ENCODE measurements at places on chromosomes 1 and 21.

DNA sequence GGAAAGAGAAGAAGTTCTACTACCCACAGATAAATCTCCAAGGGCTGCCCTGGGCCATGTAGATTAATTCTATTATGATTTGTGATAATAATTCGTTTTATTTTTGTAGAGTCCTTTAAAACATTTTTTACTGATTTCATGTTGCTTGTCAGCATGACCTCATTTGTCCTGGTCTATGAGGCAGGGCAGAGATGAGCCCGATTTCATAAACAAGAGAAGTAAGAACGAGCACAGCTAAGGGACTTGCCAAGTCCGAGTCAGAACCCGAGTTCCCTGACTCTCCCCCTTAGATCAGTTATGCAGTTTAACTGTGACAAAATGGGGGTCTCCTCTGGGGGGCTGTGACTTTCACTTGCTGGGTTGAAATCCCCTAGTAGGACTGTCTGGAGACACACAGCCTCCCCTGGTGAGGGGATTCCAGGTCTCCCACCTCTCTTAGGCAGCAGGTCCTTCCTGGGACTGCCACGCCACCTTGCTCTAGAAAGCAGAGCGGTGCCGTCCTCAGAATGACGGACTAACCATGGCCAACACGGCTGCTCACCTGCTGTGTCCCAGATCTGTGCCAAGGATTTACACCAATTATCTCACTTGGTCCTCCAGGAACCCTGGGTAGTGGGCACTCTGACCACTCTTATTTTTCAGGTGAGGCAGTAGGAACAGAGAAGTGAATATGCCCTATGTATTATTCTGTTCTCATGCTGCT lies 31.0 kb upstream of the SOX13 start:
- no peak for DNase-seq

DNA sequence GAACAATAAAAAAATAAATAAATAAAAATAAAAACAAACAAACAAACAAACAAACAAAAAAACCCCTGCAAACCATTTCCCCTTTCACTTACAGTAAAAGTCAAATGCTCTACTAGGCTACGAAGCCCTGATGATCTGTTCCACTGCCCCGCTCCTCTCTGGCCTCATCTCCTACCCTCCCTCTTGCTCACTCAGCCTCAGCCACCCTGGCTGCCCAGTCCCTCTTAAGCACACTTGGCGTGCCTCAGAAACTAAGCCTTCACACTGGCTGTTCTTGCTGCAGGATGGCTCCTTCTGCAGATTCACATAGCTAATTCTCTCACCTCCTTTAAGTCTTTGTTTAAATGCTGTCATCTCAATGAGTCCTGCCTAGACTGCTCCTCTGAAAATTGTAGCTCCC lies 30.8 kb upstream of the UHMK1 start:
- no peak for DNase-seq

DNA sequence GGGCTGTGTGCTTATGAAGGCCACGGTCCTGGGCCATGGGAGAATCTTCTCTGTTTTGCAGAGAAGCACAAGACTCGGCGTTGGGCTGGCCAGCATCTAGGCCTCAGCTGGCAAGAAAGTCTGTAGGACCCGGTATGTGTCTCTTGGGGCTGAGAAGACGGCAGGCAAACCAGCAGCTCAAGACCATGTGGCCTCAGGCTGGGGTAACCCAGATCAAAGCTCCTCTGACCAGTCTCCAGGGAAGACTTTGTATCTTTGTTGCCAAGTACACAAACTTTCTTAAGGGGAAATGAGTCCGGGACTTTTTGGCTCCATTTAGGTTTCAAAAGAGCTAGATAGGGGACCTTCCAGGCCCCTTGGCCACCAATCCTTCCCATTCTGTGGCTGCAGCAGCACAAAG lies 60.1 kb downstream of the PTP4A2 start:
- DNase-seq: no peak

- DNase-seq: no peak
These were observed 52.5 kb downstream of the DISC1 start for GRCh38 chr1:231679109-231679508.

GRCh38 chr1:201488830-201489589 lies 17.9 kb downstream of the CSRP1 start:
- no peak for DNase-seq

- DNase-seq: peak; percentile 73
These were observed 604 bp downstream of the FGR start for GRCh38 chr1:27634177-27634984.

GRCh38 chr1:113684153-113684541 lies 75.1 kb downstream of the PHTF1 start:
- no peak for DNase-seq

DNA sequence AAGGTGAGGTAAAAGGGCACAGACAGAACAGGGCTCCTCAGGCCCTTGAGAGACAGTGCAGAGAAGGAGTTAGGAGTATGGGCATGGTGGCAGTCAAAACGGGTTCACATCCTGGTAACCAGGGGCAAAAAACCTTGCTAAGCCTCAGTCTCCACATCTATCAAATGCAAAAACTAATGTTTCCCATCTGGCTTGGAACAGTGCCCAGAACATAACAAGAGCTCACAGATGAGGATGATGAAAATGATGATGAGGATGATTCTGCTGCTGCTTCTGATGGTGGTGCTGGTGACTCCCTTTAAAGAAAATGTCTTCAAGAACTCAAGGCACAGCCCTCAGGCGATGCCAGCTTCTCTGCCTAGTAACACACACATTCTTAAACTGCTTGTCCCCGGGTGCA lies 24.1 kb downstream of the HHIPL2 start:
- no peak for DNase-seq

- no peak for DNase-seq
These were observed 76.3 kb downstream of the MEGF6 start for GRCh38 chr1:3534803-3535637.

- no peak for DNase-seq
These were observed 430.9 kb upstream of the ADGRL2 start for GRCh38 chr1:81369833-81370232.

DNA sequence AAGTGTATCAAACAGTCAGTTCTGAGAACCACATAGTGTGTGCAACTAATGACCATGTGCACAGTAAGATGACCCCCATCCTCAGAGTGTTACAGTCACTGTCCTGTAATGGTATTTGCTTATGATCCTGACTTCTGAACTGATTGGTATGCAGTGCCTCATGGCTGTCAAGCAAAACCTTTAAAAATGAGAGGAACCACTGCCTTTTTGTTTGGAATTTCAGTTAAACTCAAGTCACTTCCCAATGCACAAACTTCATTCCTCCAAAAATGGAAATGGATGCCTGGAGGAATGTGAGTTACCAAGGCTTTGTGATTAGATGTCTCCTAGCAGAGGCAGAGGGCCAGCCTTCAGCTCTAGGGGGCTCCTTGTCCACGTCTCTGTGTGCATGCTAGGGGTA lies 10.5 kb downstream of the C1orf198 start:
- no peak for DNase-seq

DNA sequence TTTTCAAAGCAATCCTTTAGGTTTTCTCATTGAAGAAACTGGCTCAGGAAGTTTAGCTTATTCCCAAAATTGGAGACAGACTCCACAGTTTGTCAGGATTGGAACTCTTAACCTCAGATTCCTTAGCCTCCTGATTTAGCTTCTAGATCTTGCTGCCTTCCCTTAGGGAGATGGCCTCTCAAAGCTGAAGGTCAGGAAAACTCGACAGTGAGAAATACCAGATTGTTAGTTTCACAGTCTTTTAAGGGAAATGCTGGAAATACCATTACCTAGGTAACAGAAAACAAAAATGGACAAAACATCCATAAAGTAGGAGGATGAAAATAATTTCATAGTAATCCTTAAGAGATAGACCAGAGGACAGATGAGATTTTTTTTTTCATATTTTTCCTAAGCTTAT lies 7.8 kb downstream of the RASAL2 start:
- no peak for DNase-seq

GRCh38 chr1:59570524-59570923 lies 244.2 kb upstream of the HOOK1 start:
- DNase-seq: peak; percentile 49

DNA sequence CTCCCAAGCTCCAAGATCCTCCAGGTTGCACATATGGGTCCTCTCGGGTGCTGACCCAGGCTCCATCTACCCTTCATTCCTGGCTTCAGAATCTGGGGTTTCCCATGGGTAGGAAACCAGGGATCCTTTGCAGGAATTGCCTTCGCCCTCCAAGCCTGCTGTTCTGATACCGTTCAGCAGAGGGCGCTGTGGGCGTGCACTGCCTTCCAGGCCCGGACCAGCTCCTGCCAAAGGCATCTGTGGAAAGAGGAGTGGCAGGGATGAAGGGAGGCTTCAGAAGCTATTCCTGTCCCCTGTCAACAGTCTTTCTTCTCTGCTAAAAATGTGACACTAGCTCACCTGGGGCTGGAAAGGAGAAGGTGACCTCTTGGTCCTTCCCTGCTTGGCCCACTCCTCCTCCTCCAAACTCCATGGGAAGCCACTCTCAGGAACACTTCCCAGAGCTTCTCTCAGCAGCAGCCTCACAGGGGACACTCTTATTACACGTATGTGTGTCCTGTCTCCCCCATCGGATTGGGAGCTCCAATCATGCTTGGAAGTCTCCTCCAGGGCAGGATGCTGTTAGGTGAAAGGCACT lies 71.2 kb downstream of the VWA5B1 start:
- peak; percentile 19 for DNase-seq

- DNase-seq: no peak
These were observed 78.1 kb downstream of the ERG start for GRCh38 chr21:38420140-38420539.

- DNase-seq: no peak
These were observed 6.2 kb upstream of the MMP23B start for GRCh38 chr1:1625824-1626206.

GRCh38 chr1:92934395-92935378 lies 26.6 kb downstream of the DIPK1A start:
- DNase-seq: no peak

- no peak for DNase-seq
These were observed 868.5 kb downstream of the BRINP3 start for GRCh38 chr1:189609167-189609566.

DNA sequence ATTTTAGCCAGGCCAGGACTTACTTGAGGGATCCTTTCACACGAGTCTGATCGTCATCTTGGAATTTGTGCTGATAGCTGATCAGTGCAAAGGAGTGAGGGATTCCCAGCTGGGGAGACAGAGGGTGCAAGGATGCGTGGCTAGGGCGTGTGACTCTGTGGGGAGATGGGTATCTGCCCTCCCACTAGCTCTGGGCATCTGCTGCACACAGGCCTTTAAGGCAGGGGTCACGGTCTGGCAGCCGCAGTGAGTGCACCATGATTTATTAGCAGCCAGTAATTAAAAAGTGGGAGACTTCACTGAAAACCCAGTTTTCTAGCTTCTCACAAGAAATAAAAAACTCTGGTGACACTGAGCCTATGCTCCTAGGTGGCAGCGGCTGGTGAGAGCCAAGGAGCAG lies 20.4 kb downstream of the THAP3 start:
- no peak for DNase-seq

- no peak for DNase-seq
These were observed 24.7 kb downstream of the KNCN start for GRCh38 chr1:46526691-46527291.

DNA sequence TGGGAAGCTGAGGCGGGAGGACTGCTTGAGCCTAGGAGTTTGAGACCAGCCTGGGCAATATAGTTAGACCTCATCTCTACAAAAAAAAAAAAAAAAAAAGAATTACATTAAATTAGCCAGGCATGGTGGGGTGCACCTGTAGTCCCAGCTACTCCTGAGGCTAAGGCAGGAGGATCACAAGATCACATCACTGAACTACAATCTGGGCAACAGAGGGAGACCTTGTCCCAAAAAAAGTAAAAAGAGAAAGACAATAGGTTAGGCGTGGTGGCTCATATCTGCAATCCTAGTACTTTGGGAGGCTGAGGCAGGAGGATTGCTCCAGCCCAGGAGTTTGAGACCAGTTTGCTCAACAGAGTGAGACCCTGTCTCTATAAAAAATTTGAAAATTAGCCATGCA lies 130.3 kb downstream of the TIAM1 start:
- DNase-seq: peak; percentile 29

- DNase-seq: no peak
These were observed 1.7 kb upstream of the KCNE2 start for GRCh38 chr21:34362136-34362444.

DNA sequence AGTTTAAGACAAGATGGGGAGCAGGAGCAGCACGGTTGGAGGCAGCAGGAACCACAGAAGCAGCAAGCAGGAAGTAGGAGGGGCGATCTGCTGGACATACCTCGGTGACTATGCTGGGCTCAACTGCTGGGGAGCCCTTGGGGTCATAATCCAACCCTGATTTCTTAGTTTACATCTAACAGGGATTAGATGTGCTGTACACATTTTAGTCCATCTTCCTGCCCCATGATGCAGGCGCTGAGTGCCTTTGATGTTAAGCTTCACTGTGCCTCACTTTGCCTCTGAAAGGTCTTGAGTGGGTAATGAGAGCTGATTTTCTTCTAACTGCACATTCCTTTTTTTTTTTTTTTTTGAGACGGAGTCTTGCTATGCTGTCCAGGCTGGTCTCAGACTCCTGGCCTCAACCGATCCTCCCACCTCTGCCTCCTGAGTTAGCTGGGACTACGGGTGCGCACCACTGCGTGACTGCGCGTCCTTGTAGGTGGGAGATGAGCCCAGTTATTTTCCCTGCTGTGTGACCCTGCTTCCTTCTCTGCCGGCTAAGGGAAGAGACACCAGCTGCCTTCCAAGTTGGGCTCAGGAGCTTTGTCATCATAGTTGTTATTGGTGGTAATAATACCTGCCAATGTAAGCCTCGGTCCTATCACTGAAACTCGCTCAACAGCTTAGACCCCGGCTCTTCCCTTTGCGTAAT lies 1.1 kb upstream of the RCAN3 start:
- DNase-seq: peak; percentile 48

DNA sequence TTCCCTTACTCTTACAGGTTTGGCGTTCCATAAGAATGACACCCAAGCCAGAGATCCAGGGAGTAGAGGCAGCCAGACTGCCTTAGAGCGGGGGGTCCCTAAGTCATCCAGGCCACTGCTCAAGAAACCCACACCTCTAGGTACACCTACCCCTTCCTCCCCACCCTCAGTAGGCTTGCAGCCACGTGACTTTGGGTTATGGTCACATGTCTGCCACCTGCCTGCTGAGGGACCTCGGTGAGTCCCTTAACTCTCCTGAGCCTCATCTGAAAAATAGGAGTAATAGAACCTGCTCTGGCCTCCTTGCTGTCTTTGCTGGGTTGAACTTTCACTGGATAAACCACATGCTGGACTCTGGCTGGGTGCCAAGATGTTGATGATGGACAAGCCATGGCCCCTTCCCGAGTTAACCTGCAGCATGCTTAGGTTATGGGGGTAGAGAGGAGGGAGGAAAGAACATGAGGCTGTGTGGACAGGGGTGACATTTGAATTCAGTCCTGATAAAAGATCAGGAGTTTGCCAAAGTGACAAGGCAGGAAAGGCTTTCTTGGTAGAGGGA lies 4.5 kb downstream of the RPS6KA1 start:
- DNase-seq: no peak

- DNase-seq: peak; percentile 78
These were observed 60.6 kb downstream of the PTPRC start for GRCh38 chr1:198699167-198700015.

DNA sequence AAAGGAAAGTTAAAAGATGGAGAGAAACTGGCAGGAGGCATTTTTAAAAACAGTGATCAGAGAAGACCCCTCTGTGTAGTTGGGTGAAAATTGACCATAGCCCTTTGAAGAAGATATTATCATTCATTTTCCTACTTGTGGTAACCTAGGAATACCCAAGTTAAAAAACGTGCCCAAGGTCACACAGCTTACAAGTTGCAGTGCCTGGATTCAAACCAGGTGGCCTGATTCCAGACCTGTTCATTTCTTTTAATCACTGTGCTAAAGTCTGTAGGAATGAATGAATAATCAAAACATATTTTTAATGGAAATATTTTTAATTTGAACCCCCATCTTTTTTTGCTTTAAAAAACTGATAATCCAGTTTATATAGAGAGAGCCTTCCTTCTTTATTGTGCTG lies 35.6 kb downstream of the MARK1 start:
- DNase-seq: no peak
